Stimulated activated CD8-positive, alpha-beta memory T cell treated with anti-CD3 and anti-CD28 coated beads, Interleukin-7, amount 100 ng/mL, for 1 hour (primary cell): ENCODE measurements at places on chromosomes 16 and 17.

GRCh38 chr16:47371271-47372014, 89.4 kb downstream of the ITFG1 start:
- DNase-seq: no peak

DNA sequence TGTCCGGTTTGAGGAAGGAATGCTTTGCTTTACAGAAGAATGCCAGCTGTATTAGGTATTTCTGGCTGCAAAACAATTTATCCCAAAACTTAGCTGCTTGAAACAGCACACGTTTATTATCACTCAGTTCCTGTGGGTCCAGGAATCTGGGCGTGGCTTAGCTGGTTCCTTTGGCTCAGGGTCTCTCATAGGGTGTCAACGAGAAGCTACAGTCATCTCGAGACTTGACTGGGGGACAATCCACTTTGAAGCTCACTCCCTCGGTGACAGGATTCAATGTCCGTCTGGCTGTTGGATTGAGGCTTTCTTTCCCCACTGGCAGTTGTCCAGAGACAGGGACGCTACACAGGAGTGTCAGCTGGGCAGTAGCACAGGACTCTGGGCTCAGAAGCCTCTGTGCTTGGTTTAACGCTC, 9.6 kb upstream of the RHBDF2 start:
- DNase-seq: no peak

DNA sequence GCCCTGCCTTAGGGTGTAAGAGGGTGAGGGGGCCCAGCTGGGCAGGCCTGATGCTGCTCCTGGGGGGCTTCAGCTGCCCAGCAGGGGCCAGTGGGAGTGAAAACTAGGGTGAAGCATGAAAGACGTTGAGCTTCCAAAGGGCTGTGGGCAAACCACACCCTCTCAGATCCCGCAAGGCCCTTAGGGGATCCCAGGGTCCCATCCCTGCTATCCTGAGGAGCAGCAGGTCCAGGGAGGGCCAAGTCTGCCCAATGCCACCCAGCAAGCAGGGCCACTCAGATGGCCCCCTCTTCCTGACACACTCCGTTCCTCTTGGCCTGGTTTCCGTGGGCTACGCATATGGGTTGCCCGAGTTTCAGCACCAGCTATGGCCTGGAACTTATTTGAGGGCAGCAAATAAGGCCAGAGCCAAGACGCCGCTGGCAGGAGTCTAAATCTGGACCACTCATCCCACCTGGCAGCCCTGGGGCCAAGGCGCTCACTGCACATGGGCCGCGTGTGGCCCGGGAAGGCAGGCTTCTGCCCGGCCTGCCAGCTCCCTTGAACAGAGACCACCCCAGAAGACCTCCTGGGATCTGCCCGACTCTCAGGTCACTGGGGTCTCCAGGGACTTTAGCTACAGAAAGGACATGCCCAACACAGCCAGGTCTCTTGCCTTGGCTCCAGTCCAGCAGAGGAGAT, 4.2 kb downstream of the ATP2A3 start:
- no peak for DNase-seq

- DNase-seq: no peak
Measured at GRCh38 chr16:83920894-83921491, 22.1 kb downstream of the MLYCD start.

- no peak for DNase-seq
Measured at GRCh38 chr17:78324391-78325075, 35.3 kb downstream of the SOCS3 start.

GRCh38 chr16:24700549-24701392, 28.7 kb upstream of the TNRC6A start:
- DNase-seq: no peak

GRCh38 chr17:37358098-37358829, 17.5 kb upstream of the C17orf78 start:
- no peak for DNase-seq

DNA sequence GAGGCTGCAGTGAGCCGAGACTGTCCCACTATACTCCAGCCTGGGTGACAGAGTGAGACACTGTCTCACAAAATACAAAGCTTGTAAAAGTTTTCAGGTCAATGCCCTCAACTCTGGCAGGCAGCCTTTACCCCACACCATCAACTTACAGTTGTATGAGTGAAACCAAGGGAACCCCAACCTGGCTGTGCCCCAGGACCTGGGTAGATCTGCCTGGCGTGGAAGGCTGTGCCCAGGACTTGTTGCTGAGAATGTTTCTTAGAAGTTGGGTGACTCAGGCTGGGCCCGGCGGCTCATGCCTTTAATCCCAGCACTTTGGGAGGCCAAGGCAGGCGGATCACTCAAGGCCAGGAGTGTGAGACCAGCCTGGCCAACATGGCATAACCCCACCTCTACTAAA, 7.8 kb downstream of the CES3 start:
- no peak for DNase-seq

DNA sequence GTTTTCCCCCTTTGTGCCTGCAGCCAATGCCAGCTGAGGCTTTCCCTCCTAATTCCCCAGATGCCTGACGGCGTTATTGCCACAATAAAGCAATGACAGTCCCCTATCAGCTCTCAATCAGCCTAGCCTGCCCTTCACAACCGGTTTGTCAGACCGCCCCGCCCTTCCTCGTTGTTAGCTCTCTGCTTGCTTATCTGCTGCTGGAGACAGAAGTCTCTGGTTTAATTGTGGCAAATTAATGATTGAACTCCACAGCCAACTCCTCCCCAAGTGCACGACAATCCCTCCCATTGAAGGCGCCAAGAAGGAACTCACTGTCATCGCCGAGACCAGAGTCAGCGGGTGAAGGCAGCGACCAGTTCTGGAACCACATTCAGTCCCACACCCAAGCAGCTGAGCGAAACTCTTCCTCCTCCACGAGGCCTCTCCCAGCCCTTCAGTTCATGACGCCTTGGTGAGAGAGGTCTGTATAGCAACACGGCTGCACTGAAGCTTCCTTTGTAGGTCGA, 474.4 kb downstream of the SLC39A11 start:
- no peak for DNase-seq

DNA sequence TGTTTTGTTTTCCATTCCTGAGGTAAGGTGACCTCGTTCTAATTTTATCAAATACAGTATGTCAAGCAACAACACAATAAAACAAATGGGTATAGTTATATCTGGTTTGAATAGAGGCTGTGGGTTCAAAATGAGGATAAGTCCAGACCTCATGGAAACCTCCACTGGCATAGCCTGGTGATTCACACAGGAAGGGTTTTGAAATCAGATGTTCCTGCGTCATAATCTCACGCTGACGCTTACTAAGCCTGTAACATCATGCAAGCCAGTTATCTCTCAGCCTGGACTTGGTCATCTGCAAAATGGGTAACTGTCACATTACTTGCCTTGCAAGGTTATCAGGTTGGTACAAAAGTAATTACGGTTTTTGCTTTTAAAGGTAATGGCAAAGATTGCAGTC, 1056.3 kb upstream of the EEF2KMT start:
- no peak for DNase-seq

DNA sequence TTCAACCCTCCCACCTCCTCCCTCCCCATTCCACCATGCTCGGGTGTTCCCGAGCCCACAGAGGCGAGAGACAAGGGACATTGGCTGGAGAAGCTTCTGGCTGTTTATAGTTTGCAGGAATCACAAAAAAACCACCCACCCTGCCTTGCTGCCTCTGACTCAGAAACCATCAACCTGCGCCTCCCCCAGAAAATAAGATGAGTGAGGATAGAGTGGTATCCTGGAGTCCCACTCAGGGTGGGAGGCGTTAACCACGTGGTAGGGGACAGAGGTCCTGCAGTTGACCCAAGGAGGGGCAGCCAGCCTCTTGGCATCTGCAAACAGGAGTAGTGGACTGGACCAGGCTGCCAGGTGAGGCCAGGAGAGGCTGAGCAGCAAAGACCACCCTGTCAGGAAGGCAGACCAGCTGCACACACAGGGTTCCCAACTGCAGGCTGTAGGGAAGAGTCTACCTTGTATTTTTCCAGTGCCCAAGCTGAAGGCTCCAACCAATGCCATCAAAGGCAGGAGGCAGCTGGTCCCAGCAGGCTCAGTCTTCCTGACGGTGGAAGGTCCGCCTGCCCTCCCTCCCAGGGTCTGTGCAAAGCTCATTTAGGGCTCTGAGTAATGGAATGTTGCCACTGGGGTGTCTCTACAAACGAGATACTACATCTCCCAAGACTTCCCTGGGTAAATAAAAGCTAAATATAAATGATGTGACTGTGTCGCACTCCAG, 201.5 kb upstream of the TNRC6C start:
- DNase-seq: no peak

DNA sequence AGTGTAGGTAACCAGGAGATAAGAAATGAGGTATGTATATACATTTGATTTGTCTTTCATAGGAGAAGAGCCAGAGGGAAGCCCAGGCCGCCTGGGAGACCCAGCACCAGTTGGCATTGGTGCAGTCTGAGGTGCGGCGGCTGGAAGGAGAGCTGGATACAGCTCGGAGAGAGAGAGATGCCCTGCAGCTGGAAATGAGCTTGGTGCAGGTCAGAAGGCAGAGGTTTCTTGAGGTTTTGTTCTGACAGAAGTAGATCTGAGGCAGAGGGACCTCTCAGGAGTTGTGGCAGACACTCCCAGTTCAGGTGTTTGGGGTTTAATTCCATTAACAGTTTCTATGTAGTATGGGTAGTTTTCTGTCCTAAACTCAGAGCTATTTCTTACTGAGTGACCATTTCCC, 8.0 kb downstream of the CNTROB start:
- DNase-seq: no peak

DNA sequence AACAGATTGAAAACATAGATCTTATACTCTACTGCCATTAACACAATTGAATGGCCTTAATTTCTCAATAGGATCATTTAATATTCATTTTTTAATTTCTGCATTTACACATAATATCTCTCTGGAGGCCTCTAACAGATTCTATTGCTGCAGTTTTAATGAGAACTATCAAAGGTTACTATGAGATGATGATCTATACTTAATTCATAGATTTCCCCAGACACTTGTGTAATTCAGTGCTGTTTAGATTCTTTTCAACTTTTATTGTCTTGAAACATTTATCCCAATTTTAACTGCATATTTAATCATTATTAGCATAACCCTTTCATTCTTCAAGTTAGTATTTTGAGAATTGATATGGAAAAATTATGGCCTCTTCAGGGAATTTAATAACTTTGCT, 1056.5 kb upstream of the CDH8 start:
- DNase-seq: no peak
